ENCODE measurements at places on chromosomes 16 and 17.

DNA sequence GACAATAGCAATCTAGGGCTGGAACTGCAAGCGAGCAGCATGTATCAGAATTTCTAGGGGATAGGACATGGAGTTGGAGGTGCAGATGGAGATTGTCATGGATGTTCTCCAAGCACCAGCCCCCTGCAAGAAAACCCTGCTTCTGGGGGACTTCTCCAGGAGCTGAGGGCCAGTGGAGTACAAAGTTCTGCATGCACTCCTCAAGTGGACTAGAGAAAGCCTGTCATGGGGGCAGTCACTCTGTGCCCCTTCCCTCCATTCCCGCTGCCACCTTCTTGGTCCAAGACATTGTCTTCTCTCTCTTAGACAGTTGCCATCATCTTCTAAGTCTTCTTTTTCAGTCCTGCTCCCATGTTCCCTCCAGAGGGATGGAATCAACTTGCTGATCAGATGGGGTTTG lies 87.9 kb downstream of the AIPL1 start:
- DNase-seq, result no peak

DNA sequence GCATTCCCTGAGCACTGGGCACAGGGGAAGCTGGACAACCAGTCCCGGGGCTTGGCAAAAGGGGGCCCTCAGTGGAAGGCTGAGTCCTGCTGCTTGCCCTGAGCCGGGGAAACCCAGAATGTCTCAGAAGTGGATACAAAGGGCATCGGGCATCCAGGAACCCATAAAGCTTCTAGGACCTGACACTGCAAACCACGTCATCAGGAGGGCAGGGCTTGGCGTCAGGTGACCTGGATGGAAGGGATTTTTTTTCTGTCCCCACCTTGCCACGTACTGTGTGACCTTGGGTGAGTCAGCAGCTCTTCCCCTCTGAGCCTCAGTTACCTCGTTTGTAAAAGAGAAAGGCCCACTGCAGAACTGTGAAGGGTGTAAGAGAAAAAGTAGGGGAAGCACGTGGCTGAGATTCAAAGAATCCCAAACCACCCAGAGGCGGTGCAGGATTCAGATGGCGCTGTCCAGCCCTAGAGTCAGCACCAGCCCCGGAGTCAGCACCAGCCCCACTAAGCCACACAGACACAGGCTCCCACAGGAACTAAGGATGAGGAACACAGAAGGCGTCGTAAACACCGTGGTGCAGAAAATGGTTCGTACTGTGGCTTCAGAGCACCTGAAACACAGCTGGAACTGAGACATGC lies 53.7 kb downstream of the C16orf95 start:
- DNase-seq, result no peak

- DNase-seq, result no peak
Observed at GRCh38 chr17:75183999-75184884, 1.5 kb upstream of the SUMO2 start.

DNA sequence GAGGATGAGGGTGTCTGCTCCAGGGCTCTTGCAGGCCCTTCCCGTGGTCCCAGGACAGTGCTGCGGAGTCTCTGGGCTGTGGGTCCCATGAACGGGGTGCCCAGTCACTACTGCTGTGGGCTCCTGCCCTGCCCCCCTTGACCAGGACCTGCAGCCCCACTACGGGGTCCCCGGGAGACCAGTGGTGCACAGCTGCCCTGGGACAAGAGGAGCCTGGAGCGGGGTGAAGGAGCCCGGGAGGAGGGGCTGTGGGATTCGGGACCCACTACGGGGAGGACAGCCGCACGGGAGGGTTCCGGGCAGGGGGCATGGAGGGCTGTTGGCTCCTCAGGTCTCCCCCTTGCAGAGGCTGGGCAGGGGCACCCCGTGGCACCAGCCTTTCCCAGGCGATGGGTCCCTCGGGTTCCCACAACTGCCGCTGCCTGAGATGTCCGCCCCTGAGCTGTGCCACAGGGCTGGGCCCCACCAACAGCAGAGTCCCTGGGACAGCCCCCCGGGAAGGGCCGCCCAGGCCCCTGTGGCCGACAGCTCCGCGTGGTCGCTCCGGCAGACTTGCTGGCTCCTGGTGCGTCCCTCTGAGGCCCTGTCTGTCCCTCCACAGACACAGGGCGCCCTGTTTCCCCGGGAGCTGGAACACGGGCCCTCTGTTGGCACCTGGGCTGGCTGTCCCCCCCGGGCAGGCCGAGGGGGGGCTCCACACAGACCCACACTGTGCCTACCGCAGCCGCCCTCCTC lies 52.1 kb upstream of the GNG13 start:
- no peak for DNase-seq

GRCh38 chr16:66143415-66143814 lies 223.1 kb upstream of the CDH5 start:
- no peak for DNase-seq

GRCh38 chr16:81237282-81237681 lies 1.2 kb upstream of the BCO1 start:
- peak; percentile 7 for DNase-seq

DNA sequence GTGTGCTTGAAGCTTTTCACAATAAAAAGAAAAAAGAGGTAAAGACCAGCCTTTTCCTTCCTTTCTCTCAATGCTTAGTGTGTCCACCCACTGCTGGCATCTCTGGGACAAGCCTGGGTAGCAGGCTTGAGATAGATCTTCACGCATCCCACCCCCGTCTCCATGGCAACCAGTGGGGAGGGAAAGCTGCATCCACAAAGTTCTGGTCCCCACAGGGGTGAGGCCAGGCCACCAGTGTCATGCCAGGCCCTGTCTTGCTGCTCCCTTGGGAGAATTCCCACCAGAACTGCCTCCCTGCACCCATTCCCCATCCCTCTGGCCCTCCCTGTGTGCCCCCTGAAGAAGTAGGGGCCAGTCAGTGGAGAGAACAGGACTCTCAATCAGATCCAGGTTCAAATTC lies 259.9 kb downstream of the MRTFB start:
- DNase-seq, result no peak

GRCh38 chr16:66265048-66265415 lies 101.5 kb upstream of the CDH5 start:
- no peak for DNase-seq

DNA sequence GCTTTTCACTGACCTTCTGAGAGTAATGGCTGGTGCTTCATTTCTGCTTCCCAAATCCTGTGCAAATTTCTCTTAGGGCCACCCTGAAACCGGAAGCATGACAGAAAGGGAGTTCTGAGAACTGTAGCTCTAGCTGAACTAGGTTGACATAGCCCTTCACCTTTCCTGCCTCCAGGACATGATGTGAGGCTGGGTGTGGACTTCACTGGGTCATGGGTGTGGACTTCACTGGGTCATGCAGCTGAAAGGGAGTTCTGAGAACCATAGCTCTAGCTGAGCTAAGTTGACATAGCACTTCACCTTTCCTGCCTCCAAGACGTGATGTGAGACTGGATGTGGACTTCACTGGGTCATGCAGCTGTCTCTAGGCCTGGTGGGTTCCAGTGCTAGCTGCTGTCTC lies 54.3 kb upstream of the NLRP1 start:
- no peak for DNase-seq

- peak; percentile 62 for DNase-seq
Observed at GRCh38 chr16:64475627-64476351, 646.1 kb downstream of the CDH11 start.

DNA sequence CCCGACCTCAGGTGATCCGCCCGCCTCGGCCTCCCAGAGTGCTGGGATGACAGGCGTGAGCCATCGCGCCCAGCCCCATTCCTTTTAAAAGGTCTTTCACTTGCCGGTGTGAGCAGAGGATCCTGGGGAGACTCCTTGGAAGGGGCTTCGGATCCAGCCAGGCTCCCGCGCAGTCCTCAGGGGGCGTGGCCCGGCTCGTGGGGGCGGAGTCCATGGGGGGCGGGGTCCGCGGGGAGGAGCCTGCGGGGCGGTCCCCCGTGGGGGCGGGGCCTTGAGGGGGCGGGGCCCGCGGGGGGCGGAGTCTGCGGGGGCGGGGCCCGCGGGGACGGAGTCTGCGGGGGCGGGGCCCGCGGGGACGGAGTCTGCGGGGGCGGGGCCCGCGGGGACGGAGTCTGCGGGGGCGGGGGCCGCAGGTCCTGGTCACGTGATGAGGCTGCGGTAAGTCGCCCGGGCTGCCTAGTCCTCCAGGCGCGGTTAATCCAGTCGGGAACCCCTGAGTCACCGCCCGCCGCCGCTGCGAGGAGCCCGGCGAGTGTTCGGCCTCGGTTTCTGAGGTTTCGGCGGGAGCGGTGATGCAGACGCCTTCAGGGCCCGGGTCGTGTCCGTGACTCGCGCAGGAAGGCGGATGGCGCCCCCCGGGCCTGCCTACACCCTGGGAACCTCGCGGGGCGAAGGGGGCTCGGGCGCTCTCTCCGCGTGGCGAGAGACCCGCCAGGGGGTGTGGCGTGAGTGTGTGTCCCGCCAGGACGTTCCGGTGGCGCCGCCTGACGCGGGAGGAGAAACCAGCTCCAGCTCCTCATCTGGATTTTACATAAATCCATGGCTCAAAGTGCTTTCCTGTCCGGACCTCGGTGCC lies 23.6 kb upstream of the ABR start:
- DNase-seq, result peak; percentile 56

GRCh38 chr16:73713251-73713650 lies 583.4 kb upstream of the PSMD7 start:
- DNase-seq, result no peak

GRCh38 chr17:26809033-26809432 lies 484.9 kb upstream of the WSB1 start:
- DNase-seq, result peak; percentile 25

DNA sequence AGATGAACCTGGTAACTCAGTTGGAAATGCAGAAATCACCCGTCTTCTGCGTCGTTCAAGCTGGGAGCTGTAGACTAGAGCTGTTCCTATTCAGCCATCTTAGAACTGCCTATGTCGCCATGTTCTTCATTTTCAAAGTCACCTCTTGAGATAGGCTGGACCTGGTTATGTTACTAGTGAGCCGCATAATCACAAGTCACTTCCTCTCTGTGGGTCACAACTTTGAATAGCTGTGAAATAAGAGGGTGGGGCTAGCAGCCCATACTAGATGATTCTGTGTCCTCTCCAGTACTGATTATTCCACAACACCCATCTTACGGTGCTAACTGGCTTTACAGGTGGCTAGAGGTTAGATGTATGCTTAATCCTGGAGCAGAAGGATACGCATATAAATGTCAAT lies 74.2 kb downstream of the VPS53 start:
- no peak for DNase-seq

- DNase-seq, result no peak
Observed at GRCh38 chr17:73750975-73751374, 106.7 kb upstream of the SDK2 start.

- no peak for DNase-seq
Observed at GRCh38 chr17:42133461-42134041, 10.9 kb downstream of the HSPB9 start.

- peak; percentile 24 for DNase-seq
Observed at GRCh38 chr17:39704821-39705551, 5.1 kb downstream of the ERBB2 start.

DNA sequence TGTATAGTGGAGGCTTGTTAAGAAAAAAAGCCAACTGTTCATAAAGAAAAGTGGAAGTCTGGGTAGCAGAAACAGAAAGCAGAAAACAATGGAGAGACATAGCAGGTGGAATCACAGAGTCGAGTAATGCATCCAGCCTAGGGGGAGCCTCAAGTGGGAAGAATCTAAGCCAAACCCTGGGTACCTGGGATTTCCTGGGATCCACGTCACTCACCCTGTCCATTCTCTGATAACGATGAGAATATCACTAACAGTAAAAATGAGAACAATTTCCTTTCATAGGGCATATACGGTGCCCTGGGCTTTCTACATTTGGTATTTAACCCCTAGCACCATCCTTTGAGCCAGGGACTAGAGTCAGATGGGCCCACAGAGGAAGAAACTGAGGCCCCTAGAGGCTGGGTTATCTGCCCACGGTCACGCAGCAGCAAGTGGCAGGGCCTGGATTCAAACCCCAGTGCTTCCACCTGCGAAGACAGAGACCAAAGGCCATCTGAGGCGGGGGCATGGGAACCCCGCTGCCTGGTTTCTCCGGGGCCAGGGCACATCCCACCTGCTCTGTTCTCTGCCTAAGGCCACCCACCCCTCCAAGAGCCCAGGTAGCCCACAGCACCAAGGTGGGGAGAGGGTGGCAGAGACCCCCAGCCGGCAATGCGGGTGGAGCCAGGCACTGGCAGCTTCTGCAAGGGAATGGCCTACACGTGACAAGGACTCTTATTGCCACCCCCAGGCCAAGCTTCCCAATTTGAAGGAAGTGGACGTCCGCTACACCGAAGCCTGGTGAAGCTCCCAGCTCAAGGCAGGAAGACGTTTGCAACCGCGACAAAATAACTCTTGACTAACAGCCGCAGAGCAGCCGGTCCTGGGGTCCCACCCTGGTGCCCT lies 69.8 kb upstream of the PLCG2 start:
- DNase-seq, result no peak

DNA sequence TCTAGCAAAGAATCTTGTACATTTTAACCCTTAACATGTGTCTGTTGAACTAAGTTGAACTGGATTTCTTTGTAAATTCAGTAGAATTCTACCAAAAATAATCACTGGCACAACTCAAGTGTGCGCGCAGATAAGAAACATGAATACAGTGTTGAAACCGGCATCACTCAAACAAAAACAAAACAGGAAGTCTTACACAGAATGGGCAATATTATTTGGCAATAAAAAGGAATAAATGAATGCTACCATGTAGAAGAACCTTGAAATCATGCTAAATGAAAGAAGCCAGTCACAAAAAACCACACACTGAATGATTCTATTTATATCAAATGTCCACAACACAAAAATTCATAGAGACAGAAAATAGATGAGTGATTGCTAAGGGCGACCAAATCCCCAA lies 102.9 kb upstream of the ZFHX3 start:
- no peak for DNase-seq

- DNase-seq, result no peak
Observed at GRCh38 chr17:58432806-58433573, 15.7 kb upstream of the RNF43 start.

DNA sequence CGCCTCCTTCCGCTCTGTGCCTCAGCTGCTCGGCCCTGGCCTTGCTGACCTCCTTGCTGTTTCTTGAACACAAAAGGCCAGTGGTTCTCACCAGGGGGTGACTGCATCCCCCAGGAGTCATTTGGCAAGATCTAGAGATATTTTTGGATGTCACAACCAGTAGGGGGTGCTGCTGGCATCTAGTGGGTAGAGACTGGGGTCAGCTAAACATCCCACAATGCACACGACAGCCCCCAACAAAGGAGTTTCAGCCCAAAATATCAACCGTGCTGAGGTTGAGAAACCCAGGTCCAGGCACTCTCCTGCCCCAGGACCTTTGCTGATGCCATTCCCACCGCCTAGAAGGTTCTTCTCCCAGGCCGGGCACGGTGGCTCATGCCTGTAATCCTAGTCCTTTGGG lies 39.7 kb downstream of the ABCC6 start:
- no peak for DNase-seq

DNA sequence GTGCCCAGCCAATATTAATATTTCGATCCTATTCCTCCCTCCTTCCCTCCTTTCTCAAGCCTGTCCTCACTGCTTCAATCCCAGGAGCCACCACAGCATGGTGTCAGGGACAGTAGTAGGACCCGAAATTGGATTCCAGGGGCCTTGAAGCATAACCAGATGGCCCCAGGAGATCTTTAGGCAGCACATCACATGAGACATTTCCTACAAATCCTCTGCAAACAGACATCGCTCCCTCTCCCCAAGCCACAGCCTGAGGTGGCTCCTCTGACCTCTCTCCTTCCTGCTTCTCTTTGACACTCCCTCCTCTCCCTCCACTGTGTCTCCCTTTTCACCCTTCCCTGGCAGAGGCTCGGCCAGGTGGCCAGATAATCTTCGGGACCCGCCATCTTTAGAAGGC lies 76.6 kb downstream of the BMERB1 start:
- DNase-seq, result no peak

Measured in fibroblast of pulmonary artery (primary cell).